ENCODE measurements at places on chromosomes 12 and 14.
A peak's percentile ranks its signal among the peaks of the same experiment; 100 is the strongest.

- DNase-seq = no peak
Measured at GRCh38 chr12:116043659-116044535, 233.6 kb downstream of the MED13L start.

DNA sequence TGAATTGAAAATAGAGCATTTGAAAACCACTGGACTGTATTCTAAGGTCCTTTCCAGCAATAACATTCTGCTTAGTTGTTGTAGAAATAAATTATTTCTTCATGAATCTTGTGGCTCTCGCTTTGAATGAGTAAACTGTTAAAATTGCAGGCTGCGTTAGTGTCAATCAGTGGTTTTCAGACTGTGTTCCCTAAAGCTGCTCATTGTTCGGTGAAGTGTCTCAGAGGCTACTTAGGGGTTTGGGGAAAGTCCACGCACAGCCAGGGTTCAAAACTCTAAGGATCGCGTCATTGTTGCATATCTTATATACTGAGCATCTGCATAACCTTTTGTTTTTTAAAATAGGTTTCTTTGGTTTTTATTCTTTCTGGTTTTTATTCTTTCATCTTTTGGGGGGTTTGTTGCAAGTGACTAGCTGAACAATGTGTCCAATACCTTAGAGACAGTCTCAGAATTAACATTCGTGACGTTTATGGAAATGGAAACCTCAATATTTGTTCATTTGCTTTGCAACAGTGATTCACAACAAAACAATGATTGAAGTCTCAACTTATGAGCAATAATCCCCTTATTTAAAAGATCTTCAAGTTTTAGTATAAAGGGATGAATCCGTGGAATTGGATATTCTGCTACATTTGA lies 108.1 kb downstream of the TTLL5 start:
- DNase-seq = no peak

DNA sequence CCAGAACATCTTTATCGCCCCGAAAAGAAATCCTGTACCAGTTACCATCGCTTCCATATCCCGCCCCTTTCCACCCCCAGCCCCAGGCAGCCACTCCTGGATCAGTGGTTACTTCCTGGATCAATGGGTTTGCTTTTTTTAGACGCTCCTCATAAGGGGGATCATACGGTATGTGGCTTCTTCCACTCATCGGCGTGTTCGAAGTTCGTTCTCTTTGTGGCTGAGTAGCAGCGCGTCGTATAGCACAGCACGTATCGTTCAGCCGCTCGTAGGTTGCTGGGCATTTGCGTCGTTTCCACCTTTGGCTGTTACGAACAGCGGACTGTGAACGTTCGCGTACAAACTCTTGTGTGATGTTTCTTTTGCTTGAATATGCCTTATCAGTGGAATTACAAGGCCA lies 1.8 kb downstream of the NOC4L start:
- no peak for DNase-seq

DNA sequence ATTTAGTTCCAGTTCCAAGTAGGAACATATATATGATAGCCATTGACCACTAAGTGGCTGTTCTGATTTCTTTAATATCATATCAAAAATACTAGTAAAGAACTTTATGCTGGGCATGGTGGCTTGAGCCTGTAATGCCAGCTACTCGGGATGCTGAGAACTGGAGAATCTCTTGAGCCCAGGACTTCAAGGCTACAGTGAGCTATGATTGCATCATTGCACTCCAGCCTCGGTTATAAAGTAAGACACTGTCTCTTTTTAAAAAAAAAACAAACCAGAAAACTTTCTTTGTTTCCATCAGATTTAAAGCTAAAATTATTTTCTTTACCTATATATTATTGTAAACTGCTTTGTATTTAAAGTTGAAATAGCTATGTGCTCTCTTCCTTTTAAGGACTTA lies 127.0 kb downstream of the SCAF11 start:
- DNase-seq = no peak

DNA sequence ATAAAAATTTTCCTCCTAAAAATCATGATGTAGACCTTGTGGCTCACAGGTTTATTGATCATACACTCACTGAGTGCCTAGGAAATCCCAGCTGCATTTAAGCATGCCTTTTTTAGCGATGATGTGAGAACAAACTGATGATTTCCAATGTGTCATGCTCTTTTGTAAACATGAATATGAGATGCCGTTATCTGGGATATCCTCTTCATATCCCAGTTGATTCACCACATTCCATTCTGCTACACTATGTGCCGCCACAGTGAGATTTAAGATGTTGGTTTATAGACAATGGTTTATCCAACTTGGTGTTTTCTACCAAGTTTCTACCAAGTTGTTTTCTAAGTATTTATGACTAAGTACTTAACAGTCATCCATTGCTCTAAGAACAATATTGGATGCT lies 5.2 kb downstream of the OR4E1 start:
- no peak for DNase-seq

DNA sequence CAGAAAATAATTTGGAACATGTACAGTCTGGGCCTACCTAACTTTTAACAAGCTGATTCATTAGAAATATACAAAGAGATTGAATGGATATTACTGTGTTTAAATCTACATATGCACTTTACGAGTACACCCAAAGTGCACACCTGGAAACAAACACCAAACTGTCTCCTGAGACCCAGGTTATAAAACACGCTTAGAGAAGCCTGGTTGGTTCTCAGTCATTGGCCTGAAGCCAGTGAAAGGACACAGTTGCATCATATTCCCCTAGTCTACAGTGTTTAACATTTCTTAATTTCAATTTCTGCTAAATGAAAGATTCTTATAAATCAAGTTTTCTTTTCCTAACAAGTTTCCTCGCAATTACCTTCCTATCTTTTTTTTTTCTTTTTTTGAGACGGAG lies 209.5 kb downstream of the FBXL14 start:
- DNase-seq = no peak

- no peak for DNase-seq
Measured at GRCh38 chr14:63745858-63746425, 18.1 kb upstream of the SGPP1 start.

DNA sequence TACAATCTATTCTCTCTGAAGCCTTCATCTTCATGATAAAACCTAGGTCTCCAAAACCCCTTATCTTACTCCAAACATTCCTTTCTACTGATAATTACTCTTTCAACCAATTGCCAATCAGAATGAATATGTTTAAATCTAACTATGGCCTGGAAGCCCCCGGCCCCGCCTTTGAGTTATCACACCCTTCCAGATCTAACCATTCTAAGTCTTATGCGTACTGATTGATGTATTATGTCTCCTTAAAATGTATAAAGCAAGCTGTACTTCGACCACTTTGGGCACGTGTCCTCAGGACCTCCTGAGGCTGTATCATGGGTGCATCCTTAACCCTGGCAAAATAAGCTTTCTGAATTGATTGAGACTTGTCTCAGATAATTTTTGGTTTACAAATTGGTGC lies 14.4 kb downstream of the PABPN1 start:
- no peak for DNase-seq

DNA sequence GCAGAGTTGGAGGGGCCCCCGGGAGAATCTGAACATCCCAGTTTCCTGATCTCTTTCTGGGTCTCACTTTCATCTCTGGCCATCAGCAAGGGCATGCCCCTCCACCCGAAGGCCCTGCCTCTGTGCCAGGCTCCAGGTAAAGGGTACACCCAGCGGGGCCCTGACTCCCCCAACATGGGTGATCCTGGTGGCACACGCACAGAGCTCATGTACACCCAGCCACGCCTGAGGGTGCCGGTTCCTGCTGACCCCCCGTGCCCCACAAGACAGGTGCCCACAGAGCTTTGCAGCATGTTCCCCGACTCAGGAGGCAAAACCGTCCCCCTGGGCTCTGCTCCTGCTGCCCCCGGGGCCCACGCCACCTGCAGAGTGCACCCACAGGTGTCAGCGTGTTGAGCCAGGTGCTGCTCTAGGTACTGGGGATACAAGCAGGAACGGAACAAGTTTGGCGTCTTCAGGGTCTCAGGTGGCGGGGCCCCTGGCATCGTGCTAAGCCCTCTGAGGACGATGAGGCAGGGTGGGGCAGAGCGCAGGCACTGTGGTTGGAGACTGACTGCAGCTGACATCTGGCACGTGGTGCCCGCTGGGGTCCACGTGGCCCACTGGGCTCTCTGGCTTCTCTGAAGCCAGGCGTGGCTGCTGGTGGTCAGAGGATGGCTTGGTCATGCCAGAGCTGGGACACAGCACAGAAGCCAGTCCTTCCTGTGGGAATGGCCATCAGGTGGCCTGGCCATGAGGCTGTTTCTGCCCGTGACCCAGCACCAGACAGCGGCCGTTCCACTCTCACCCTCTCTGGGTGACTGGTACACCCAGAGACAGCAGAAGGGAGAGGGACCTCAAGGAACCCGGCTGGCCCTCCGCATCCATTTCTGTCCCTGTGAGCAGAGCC lies 13.8 kb downstream of the BAG5 start:
- no peak for DNase-seq

- DNase-seq = no peak
Measured at GRCh38 chr14:105283028-105283427, 17.8 kb downstream of the BRF1 start.

GRCh38 chr14:64636980-64637429 lies 67.2 kb upstream of the PLEKHG3 start:
- no peak for DNase-seq

GRCh38 chr12:28869197-28869596 lies 279.9 kb upstream of the FAR2 start:
- no peak for DNase-seq

DNA sequence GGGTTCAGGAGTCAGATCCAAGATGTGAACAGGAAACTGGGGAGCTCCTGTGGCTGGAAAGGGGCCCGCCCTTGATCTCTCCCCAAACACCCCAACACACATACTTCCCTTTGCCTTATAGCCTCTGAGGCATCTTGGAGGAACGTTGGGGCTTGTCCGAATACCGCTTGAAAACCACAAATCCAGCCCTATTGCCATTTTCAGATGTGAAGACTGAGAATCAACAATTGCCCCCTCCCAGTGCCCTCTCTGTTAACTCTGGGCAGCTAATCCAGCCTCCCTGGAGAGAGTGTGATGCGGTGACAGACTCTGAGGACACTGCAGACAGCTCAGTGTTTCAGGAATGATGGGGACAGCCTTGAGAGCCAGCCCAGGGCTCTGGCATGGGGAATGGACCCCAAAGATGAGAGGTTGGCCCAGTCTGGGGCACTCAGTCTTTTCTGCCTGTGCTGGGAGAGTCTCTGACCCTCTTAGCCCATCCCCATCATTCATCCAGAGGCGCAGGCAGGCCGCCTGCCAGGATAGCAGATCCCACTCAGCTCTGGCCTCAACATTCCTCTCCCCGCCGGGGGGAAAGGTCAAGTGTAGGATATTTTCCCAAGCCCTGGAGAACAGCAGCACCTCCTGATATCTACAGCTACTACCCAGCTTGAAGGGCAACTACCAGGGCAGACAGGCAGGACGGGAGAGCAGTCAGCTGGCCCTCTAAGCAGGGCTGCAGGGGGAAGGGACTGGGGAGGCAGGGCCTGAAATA lies 24.6 kb upstream of the LTBP2 start:
- DNase-seq = no peak

- DNase-seq = peak; percentile 6
Measured at GRCh38 chr12:127293507-127294310, 973.3 kb upstream of the TMEM132C start.

- DNase-seq = no peak
Measured at GRCh38 chr12:79415746-79416435, 274.9 kb downstream of the PAWR start.
